ENCODE measurements at places on chromosomes 2 and 18.

GRCh38 chr18:42509750-42510415 is 554.8 kb downstream of the PIK3C3 start:
- DNase-seq = no peak

DNA sequence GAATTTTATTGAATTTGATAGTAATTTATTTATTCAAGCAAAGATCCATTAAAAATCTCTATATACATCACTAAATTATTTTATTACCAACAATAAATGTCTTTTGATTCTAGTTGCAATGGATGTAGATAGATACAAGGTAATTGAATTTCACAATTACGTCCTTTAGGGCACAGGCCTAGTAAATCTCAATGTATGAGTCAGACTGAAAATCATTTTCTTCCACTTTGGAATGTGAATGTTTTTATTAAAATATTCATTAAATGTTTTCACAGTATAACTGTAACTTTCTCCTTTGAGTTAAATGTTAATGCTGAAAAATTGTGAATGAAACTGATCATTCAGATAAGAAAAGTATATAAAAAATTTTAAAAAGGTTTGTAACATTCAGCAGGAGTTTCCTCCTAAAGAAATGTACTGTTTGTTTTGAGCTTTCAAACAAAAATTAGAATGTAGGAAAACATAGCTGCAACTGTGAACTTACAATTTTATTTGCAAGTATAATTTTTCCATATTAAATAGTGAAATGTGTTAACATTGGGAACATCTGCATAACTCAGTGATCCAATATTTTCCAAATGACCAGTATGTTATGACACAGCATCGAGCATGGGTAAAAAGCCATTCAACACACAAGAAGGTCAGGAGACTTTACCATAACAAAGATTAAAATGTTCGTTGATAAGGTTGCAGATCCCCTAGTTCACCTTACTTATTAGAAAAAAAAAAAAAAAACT is 663.7 kb downstream of the METTL4 start:
- no peak for DNase-seq

- DNase-seq = no peak
These were observed 1764.1 kb upstream of the CELF4 start for GRCh38 chr18:39329496-39330275.

DNA sequence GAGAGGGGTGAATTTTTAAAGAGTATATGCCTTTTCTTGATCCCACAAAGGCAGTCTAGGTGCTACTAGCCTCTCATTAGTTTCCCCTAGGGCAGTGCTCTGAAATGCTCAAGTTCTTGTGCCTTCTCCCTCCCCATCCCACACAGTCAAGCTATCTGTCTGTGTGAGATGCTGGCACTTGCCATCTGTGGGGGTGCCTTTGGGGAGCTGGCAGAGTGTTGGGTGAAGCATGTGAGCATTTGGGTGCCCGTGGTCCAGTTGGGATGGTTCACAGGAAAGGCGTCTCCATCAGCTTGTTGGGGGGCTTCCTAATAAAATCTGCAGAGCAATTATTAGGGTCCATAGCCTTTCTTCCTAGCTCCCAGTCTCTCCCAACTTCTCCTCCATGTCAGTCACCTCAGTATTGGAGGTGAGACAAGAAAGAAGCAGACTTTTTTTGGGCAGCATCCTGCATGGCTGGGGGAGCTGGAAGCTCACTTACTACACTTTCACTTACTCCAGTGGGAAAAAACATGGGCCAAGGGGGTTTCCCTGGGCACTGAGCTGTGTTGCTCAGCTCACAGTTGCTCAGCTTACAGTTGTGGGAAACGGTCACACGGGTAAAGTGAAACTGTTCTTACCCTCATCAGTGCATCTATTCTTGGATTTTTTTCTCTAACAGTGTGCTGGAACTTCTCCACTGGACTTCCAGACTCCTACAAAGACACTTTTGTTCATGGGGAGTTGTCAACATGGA is 29.3 kb downstream of the COLEC11 start:
- DNase-seq = no peak

DNA sequence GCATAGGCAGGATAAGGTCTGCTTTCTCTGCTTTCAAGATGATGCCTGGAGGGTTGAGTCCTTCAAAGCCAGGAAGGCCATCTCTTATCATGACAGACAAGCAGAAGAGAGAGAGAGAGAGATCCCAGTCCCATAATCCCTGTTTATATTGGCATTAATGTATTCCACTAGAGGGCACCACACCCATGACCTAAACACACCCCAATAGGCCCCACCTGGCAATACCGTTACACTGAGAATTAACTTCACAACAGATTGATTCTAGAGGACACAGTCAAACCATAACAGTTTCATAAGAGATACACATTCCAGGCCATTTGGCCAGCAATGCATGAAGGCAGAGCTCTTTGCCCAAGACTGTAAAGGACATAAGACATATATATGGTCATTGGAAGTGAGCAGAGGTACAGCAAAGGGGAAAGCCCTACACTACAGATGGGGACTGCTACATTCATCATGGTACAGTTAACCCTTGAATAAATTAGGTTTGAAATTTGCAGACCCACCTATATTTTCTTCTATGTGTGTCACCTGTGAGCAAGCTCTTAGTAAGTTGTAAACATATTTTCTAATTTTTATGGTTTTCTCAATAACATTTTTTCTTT is 1516.1 kb downstream of the RPIA start:
- DNase-seq = no peak

- DNase-seq = no peak
These were observed 34.5 kb downstream of the KCNIP3 start for GRCh38 chr2:95331606-95332005.

- DNase-seq = no peak
These were observed 26.1 kb downstream of the IGFBP2 start for GRCh38 chr2:216659276-216659675.

DNA sequence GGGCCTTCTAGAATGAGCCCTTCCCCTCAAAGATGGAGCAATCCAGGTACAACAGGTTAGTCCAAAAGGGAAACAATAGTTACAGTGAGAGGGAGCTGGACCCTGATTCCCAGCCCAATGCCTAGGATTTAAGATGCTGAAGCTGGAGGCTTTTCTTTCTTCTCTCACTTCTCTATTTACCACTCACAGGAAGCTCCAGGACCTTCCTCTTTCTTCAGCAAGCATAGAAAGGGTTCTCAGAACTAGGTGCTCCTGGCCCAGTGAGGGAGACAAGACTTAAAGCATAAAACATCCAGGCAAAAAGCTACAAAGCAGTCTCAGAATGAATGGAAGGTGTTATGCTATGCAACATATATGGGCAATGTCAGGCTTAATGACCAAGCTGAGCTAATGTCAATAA is 279.0 kb downstream of the SRBD1 start:
- DNase-seq = no peak

DNA sequence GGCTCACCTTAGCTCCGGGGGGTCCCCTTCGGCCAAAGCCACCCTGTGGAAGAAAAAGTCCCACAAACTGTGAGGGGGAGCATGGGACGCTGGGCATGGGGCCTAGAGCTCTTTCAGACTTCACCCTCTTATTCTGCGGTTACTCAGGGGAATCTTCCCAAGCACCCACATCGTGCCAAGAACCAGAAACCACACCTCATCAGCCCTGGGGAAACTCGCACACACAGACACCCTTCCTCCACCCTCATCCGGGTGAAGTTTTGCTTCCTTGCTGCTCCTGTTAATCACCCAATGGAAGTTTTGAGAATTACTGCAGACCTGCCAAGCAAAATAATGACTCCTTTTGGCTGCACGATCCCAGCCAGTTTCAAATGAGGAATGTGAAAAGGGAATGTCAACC is 59.1 kb downstream of the COL6A3 start:
- no peak for DNase-seq

- peak; percentile 87 for DNase-seq
These were observed 84.8 kb downstream of the CTIF start for GRCh38 chr18:48623468-48624235.

- no peak for DNase-seq
These were observed 1.1 kb upstream of the MOB4 start for GRCh38 chr2:197514754-197515153.

- peak; percentile 92 for DNase-seq
These were observed 10.4 kb upstream of the KCNE4 start for GRCh38 chr2:223041527-223042109.

GRCh38 chr18:37578886-37579513 is 13.4 kb upstream of the CELF4 start:
- peak; percentile 21 for DNase-seq

GRCh38 chr2:186274936-186275575 is 211.0 kb upstream of the ZC3H15 start:
- DNase-seq = peak; percentile 66

GRCh38 chr2:216888887-216889622 is 29.2 kb upstream of the TNP1 start:
- DNase-seq = no peak

GRCh38 chr2:160970052-160970965 is 189.9 kb upstream of the TANK start:
- DNase-seq = peak; percentile 87

DNA sequence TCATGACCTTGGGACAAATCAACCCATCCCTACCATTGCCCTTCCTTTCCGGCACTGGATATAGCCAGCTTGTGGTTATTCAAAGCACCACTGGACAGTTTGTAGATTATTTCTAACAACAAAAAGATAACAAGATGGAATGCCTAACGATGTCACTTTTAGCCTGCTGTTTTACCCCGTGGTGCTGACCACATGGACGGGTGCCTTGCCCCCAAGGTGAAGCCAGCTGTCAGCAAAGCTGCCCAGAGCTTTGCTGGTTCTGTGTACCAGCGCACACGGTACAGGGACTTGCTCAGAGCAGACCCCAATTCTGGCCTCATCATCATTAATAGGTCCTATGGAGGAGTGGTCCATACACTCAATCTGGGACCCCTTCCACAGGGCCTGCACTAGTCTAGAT is 118.2 kb downstream of the MTCL1 start:
- DNase-seq = no peak

- DNase-seq = no peak
These were observed 47.8 kb downstream of the PRELID3A start for GRCh38 chr18:12455496-12455895.

DNA sequence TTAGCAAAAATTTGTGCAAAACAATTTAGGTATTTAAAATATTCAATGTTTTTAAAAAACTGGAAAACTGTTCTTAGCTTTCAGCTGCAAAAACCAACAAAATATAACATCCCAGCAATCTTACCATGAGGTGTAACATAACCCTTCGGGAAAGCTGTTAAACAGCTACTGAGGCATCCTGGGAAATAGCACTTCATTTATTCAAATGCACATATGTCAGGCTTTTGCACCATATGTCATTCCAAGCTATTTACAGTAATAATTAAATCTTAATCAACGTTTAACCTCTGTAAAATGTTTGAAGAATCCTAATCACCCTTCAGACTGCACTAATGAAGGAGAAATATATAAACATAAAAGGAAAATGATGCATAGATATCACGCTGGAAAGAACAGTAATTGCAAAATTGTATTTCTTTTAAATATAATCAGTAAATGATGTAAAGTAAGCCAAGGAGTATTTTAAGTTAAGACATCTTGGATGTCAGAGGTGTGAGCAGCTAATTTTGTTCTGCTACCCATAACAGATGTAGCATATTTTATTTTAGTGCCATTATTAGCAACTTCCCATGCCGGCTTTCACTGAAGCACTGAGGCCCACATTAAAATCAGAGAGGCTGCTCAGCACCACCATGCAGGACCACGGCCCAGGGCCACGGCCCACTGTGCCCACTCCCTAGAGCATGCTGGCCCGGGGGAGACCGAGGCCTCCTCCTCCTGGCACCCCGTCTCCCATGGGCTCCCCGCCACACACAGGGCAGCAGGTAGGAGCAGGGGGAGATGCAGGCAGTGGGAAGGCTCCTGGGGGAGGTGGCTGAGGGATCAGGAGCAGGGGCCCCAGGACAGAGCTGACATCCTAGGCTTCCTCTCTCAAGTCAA is 30.9 kb downstream of the EMX1 start:
- no peak for DNase-seq

GRCh38 chr18:46416706-46417638 is 240.0 kb downstream of the LOXHD1 start:
- no peak for DNase-seq

DNA sequence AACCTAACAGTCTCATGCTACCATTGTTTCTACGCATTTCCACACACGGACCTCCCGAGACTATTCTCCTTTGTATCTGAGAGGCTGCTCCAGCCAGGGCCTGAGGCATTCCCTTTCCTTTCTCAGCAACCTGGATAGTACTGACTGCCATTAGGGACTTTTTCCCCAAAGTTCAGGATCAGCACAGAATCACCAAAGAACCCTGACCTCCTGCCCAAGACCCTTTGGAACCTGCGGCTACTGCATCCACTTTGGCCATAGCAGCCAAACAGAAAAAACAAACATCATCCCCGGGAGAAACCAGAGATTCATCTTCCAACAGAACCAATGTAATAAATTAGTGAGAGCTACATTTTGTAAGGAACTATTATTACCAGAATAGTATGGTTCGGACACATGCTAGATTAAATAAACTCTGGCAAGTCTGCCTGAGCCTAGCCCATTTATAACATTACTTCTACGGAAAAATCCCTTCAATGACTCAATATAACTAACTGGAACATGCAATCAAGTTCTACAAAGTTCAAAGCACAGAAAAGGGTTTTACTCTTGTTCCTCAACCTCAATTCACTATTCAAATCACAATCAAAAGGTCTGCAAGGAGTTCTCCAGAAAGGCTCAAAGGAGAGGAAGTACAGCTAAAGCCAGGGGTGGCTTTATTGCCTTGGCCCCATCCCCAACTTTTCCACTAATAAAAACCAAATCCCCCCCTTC is 51.8 kb downstream of the LPIN2 start:
- DNase-seq = no peak

- DNase-seq = no peak
These were observed 87.7 kb downstream of the SPRED2 start for GRCh38 chr2:65344689-65345088.

GRCh38 chr2:45626387-45627221 is 15.5 kb upstream of the SRBD1 start:
- DNase-seq = no peak

GRCh38 chr18:3062798-3063680 is 50.1 kb upstream of the LPIN2 start:
- peak; percentile 32 for DNase-seq

DNA sequence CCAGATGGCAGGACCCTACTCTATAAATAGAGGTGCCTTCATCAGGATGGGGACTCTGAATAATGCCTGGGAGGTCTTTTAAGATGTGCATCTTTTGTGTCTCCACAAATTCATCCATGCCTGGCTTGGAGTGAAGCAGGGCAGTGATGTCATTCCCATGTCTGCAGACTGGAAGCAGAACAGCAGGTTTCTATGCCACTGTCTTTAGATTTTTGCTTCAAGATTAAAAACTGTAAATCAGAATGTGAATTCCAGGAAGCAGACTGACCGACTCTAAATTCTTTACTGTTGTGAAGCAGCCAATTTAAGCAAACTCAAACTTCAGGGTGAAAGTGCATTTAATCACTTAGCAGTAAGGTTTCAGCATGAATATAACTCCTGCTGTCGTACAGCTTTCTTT is 159.3 kb downstream of the SCG2 start:
- no peak for DNase-seq

- no peak for DNase-seq
These were observed 108.5 kb downstream of the CDCA7 start for GRCh38 chr2:173462892-173463840.
